ENCODE measurements at places on chromosomes 16 and 17.
A peak's percentile ranks its signal among the peaks of the same experiment; 100 is the strongest.

DNA sequence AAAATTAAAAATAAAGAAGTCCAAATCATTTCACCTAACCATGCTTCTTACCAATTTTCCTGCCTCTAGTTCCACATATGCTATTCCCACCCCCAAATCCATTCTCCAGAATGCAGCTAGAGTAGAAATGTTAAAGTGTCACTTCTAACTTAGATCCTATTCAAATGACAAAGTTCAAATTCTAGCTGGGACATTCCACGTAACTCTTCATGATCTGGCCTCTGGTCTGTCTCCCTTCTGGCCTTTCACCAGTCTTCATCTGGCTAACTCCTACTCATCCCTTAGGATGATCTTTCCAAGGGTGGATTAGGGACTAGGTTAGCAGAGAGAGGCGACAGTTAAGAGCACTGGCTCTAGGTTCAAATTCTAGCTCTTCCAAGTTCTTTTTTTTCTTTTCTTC is 97.9 kb downstream of the TRIM37 start:
- DNase-seq = no peak

- DNase-seq = no peak
These were observed 8.9 kb upstream of the C16orf74 start for GRCh38 chr16:85759631-85760419.

- no peak for DNase-seq
These were observed 2.0 kb downstream of the APRT start for GRCh38 chr16:88809676-88810165.

- no peak for DNase-seq
These were observed 16.6 kb downstream of the TMEM204 start for GRCh38 chr16:1550069-1550468.

DNA sequence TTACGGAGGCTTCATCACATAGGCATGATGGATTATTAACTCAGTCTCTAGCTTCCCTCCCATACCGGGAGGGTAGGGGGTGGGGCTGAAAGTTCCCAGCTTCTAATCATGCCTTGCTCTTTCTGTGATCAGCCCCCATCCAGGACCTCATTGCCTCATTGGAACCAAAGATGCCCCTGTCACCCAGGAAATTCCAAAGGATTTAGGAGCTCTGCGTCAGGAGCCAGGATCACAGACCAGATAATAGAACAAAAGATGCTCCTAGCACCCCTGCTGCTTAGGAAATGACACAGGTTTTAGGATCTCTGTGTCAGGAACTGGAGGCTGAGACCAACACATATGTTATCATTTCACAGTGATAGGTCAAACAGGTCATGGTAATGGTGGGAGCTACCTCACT is 9.7 kb downstream of the USB1 start:
- DNase-seq = no peak

DNA sequence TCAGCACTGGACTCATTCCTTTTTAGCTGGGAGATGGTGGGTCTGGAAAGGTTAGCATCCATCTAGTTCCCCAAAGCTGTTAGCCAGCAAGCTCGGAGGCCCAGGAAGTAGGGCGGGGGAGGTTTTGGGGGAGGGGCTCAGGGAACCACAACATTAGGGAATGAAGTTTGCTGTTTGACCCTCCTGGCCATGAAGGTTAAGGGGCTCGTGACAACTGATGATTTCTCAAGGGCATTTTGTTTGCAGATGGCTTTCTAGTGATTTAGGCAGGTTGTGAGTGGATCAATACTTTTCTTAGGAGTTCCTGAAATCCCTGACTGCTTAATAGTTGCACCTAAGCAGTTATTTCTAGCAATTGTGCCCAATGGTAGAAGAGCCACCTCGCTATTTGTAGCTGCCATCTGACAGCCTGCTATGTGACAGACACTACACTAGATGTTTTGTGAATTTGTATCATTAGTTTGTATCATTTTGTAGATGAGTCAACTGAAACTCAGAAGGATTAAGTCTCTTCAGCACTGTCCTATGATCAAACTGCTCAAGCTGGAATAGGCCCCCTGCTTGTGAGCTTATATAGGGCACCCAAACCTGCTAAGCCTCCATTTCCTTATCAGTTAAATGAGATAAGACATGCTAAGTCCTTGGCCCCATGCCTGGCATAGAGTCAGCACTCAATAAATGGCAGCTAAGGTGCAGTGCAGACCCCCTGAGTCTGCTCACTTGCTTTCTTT is 146.4 kb downstream of the IRX3 start:
- no peak for DNase-seq

GRCh38 chr17:42845918-42846593 is 1.7 kb downstream of the AOC2 start:
- DNase-seq = peak; percentile 68

- peak; percentile 66 for DNase-seq
These were observed 64.9 kb upstream of the LRRC37A3 start for GRCh38 chr17:64984181-64984580.

GRCh38 chr17:51580869-51581268 is 320.5 kb downstream of the UTP18 start:
- DNase-seq = no peak

DNA sequence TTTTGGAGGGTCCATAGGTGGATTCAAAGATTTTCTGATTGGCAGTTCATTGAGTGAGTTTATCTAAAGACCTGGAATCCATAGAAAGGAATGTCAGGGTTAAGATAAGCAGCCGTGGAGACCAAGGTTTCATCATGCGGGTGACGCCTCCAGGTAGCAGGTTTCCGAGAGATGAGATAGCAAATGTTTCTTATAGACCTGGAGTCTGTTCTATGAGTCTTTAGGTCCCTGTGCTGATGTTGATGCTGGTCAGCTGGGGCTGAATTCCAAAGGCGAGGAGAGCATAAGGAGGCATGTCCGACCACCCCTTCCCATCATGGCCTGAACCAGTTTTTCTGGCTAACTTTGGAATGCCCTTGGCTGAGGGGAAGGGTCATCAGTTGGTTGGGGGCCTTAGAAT is 80.2 kb downstream of the RAP1GAP2 start:
- DNase-seq = no peak

- no peak for DNase-seq
These were observed 39.3 kb upstream of the AKTIP start for GRCh38 chr16:53542283-53542682.

- no peak for DNase-seq
These were observed 56.1 kb downstream of the ESRP2 start for GRCh38 chr16:68179855-68180254.

Data from T-helper 2 cell treated with Interferon-gamma antibody and Interleukin-4, amounts not matched to agents 5 μg/mL and 100 μg/mL, for 36 hours (primary cell).